ENCODE measurements at places on chromosomes 11 and 22.
A peak's percentile ranks its signal among the peaks of the same experiment; 100 is the strongest.

DNA sequence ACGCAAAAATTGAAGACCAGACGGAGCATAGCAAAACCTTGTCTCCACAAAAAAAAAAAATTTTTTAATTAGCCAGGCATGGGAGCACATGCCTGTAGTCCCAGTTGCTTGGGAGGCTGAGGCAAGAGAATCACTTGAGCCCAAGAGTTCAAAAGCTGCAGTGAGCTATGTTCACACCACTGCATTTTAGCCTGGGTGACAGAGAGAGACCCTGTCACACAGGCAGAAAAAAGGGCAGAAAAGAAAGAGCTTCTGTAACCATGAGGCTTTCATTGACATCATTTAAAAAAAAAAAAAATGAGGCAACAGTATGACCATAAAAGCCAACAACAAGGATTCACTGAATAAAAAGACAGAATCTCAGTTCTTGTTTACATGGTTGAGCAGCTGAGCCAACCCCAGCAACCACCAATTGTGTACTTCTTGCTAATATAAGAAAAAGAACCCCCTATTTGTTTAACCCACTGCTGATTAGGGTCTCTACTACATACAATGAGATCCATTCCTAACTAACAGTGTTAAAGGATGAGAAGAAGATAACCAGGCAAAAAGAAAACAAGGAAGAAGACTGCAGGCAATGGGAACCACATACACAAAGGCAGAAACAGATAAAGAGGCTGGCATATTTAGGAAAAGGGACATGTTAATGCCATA is 86.2 kb upstream of the SCUBE2 start:
- DNase-seq = no peak

GRCh38 chr11:15965562-15966250 is 390.6 kb downstream of the SOX6 start:
- DNase-seq = no peak

DNA sequence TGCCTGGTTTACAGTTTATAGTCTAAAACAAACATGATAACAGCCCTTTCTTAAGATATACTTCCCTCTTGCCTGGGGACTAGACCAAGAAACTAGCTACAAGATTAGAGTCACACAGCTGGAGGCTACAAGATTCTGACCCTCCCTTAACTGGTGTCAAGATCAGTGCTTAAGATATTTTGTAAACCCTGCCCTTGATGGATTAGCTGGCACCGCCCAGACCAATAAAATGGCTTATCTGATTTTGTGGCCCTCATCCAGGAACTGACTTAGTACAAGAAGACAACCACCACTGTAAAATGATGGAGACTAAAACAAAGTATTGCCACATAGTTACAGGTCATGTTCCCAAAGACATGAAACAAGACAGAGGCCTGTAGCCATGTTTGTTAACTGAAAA is 53.4 kb downstream of the FAM181B start:
- DNase-seq = no peak

GRCh38 chr22:39197578-39197977 is 45.1 kb upstream of the CBX7 start:
- DNase-seq = peak; percentile 53

GRCh38 chr11:1783725-1784529 is 20.2 kb upstream of the CTSD start:
- DNase-seq = peak; percentile 81

GRCh38 chr11:61869429-61869707 is 22.0 kb downstream of the FADS3 start:
- DNase-seq = no peak

GRCh38 chr22:37226514-37226913 is 14.2 kb upstream of the SSTR3 start:
- no peak for DNase-seq

DNA sequence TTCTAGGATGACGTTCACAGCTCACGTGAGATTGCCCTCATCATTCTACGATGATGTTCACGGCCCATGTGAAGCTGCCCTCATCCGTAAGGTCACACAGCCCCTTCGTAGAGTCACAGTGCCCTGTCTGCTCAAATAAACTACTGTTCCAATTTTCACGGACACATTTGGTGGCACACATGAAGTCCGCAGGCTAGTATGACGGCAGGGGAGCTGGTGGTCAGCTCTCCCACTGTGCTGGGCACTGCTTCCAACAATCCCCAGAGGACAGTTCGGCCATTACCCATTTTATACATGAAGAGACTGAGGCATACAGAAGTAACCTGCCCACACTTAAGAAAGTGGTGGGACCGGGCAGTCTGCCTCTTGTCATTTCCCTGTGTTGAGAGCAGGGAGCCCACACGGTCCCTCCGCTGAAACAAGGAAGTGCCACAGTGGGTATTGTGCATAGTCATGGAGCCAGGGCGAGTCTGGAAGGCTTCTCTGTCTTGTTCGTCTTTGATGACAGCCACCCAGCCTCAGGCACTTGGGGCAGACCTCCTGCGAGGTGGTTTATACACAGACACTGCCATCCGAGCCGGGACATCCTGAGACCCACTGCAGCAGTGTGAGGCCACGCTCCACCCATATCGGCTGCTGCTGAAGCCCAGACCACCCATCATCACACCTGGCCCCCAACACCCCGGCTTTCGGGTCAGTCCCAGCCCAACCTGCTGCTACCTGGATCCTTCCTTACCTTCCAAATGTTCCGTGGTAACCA is 114.3 kb downstream of the PHF21B start:
- no peak for DNase-seq

GRCh38 chr11:74072286-74072685 is 63.4 kb upstream of the UCP3 start:
- no peak for DNase-seq

- no peak for DNase-seq
These were observed 28.7 kb downstream of the INCENP start for GRCh38 chr11:62152245-62153086.

GRCh38 chr11:130749216-130749615 is 167.1 kb downstream of the SNX19 start:
- no peak for DNase-seq

DNA sequence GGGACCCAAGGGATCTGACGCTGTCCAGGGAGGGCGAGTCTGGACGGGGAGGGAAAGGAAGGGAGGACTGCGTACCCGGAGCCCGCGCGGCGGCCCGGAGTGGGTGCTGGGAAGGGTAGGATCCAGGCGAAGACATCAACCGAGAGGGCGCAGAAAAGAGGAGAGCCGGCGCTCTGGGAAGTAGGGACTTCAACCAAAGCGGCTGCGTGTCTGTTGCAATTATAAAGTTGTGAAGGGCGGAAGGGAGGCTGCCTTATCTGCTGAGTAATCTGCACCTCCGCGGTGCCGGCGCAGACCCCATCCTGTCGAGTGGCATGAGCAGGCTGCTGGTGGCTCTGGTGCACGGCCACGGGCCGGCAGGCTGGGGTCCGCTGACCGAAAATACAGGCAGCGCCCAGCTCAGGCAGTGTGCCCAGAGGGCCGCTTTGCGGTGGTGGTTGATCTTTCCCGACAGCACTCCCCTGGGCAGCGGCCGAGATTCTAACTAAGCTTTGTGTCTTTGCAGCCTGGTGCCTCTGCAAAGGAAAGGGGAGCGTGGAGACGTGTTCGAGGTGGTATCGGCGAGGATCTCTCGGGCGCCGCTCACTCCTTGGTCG is 978 bp downstream of the C11orf87 start:
- DNase-seq = no peak

- no peak for DNase-seq
These were observed 12.0 kb upstream of the SYT8 start for GRCh38 chr11:1822648-1823375.

DNA sequence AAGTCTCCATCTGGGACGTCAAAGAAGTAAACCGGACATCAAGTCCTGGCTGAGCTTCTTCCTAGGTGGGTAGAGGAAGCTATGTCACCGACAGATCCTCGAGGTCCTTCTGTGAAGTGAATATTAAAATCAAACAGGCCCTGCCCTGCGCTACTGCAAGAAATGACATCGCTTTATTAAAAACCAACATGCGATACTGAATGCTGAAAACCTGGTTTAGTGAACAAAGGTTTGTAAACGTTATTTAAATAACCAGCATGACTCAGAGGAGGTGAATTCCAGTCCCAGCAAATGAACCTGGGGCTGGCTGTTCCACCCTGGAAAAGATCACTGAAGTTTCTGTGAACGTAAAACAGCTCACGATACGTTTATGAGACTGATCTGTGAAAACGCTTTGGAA is 645 bp downstream of the RTCB start:
- DNase-seq = no peak

- no peak for DNase-seq
These were observed 8.8 kb downstream of the MISFA start for GRCh38 chr11:18608376-18608775.

- DNase-seq = no peak
These were observed 70.6 kb downstream of the ARHGAP42 start for GRCh38 chr11:100757646-100758045.

GRCh38 chr11:78946945-78947902 is 372.6 kb upstream of the NARS2 start:
- peak; percentile 52 for DNase-seq

DNA sequence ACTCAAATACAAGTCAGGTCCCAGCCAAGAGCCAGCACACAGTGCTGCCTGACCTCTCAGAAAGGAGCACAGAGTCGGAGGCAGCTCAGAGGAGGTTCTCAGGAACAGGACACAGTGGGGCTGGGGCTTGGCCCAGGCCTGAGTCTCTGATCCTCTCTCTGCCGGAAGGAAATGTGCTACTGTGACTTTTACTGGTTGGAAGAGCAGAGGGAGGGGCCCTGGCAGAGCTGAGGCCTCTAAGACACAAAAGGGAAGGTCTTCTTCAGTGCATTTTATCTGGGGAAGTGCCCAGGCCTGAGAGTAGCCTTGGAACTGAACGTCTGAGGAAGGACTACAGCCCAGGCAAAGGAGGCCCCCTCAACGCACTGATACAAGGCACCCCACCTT is 16.2 kb upstream of the CASTOR1 start:
- peak; percentile 76 for DNase-seq

DNA sequence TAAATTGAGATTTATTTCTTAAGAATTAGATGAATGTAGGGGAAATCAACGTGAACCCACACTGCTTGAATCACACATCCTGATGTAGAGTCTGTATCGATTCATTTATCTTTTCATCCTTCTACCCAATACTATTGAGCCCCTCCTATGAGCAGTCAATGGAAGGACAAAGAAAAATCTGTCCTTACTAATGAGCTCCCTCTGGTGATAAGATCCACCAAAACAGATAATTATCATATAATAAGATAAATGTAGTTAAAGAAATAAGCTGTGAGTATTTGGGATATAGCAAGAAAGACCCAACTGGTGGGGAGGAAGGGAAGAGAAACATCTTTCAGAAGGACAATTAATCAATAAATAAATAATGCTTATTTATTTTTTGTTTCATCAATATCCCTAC is 385.1 kb upstream of the CCDC90B start:
- DNase-seq = no peak

DNA sequence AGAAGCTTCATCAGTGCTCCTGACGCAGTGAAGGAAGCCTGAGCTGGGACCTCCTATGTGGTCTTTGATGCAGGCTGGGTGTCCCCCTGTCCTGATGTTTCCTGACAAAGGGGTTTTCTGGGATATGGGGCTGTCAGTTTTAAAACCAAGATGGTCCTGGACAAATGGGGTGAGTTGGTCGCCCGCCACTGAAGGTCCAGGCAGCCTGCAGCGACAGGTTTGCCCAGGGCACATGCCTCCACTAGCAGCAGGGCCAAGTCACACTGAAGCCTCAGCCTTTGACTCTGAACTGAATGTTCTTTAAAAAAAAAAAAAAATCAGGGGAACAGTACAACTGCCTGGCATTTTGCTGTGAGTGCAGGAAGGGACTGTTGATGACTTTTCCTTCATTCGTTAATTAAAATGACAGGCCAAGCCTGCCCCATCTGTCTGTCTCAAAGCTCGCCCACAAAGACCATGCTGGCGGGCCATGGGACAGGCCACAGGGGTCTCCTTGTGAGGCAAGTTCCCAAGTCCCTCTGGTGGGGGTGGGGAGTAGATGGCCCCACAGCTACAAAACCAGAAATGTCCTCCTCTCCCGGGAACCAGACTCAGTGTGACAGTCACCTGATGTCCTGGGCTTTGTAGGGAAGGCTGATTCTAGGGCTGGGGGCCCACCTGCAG is 274.8 kb downstream of the CTTN start:
- DNase-seq = no peak

- DNase-seq = no peak
These were observed 301.1 kb downstream of the BUD13 start for GRCh38 chr11:116471608-116472256.

GRCh38 chr11:11538277-11538960 is 83.4 kb downstream of the GALNT18 start:
- DNase-seq = no peak

DNA sequence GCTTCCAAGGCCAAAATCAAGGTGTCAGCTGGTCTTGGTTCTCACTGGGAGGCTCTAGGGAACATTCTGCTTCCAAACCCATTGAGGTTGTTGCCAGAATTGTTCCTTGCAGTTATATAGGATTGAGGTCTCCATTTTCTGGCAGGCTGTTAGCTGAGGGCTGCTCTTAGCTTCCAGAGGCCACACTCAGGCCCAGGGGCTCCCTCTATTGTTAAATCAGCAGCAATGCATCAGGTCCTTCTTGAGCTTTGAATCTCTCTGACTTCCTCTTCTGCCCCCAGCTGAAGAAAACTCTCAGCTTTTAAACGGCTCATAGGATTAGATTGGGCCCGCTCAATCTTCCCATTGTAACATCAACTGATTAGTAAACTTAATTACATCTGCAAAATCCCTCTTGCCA is 39.3 kb upstream of the BSX start:
- no peak for DNase-seq

GRCh38 chr11:1209371-1210057 is 13.4 kb upstream of the MUC5B start:
- no peak for DNase-seq

DNA sequence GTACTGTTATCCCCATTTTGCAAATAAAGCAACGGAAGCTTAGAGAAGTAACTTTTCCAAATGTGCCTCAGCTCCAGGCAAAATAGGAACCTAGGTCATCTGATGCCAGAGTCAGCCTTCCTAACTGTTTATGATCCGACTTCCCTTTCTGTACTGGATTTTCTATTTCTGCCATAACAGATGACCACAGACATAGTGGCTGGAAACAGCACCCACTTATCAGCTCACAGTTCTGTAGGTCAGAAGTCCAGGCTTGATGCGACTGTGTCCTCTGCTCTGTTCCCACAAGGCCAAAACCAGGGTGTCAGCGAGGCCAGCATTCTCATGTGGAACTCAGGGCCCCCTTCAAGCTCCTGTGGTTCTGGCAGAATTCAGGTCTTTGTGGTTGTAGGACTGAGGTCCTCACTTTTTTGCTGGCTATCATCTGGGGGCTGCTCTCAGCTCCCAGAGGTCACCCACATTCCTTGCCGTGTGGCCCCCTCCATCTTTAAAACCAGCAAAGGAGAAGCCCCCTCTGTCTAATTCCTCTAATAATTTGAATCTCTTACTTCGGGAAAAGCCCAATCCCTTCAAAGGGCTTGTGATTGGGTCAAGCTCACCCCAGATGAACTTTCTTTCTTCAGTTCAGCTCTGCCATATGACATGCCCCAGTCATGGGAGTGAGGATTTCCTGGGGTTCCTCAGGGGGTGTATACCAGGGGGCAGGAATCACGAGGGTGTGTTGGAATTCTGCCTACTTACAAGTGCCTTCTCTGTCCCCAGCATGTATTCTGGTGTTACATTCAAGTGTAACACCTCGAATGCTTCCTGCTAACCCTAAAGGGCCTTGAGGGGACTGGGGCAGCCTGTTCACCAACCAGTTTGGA is 15.3 kb downstream of the KCNJ5 start:
- no peak for DNase-seq

- DNase-seq = no peak
These were observed 228.2 kb upstream of the ZC3H12C start for GRCh38 chr11:109864834-109865547.

All from lower leg skin (tissue), 4 donors.